G401 (cell line): ENCODE measurements at places on chromosomes 7 and 10.

DNA sequence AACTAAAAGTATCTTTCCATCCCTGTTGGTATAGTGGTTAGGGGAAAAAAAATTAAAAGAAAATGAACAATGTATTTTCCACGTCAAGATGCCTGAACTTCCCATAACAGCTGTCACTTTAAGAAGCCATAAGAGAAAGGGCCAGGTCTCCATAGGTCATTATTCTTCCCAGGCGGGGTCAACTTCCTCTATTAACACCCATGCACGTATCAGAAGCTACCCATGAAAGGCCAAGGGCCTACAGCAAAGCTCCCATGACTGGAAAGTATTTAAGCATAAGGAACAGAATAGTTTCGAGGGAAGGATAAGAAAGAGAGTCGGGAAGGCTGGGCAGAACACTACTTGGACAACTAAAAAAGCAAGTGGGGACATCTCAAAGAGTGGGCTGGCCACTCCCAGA is 40.1 kb downstream of the RBM28 start:
- DNase-seq = no peak

- no peak for DNase-seq
These were observed 50.2 kb upstream of the LYZL1 start for GRCh38 chr10:29238523-29239135.

DNA sequence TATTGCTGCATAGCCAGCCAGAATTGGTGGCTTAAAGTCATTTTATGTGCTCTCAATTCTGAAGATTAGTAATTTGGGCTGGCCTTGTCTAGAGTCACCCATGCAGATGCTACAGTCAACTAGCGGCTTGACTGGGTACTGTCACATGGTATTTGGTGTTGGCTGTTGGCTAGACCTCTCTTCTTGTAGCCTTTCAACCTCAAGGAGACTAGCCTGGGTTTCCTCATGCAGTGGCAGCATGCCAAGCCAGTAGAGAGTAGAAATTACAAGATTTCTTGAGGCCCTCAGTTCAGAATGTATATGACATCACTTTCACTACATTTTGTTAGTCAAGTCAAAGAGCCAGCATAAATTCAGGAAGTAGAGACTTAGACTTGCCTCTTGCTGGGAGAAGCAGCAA is 3.7 kb upstream of the ZNF800 start:
- no peak for DNase-seq

DNA sequence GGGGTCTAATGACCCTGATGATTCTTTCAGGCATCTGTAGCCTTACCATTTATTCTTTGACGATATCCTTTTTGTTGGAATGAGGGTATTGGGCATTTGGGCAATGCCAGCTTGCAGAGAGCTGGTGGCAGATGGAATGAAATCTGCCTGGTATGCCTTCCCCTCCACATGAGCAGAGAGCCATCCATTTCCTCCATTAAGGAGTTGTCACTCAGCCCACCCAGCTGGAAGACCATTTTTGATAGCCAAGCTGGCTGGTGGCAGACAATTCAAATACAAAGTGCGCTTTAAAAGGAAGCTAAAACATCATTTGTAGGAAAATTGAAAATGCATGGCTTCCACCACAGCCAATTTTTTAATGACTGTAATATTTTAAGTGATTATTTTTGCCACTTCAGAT is 240.1 kb upstream of the SLC26A5 start:
- DNase-seq = peak; percentile 99

- DNase-seq = no peak
These were observed 107.9 kb downstream of the CYTH3 start for GRCh38 chr7:6164491-6164890.

- no peak for DNase-seq
These were observed 13.5 kb downstream of the ASL start for GRCh38 chr7:66088861-66089838.

DNA sequence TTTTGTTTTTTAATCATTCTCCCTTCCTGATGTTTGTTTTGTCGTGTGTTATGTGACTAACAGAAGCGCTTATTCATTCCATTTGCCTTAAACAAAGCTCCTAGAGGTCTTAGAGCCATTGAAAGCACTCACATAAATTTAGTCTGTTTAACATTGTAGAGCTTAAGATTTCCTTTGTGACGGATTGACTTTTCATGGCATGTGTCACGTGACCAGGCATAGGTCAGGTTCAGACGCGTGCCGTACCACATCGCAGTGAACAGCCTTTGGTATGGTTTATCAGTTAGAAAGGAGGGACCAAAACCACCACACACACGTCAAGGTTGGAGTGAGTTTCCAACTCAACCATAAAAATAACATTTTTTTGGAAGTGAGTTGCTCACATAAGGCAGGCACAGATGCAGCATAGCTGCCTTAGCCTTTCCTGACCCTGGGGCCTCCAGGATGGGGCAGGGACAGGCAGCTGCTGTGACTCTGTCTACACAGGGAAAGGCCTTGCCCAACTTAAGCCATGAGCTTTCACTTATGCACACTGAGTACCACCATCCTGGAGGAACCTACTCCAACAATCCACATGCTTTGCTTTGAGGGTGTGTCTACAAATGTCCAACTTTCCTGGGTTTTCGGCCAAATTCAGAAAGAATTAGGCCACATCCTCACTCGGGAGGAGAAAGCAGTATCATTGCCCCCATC is 55.5 kb downstream of the WDFY4 start:
- DNase-seq = no peak
